ENCODE measurements at places on chromosomes 11 and 22. TPM values are rescaled to one million over a fixed set of nuclear protein-coding genes. Genes with fewer than 3 reads are reported as not detected.
A peak's percentile ranks its signal among the peaks of the same experiment; 100 is the strongest.

GRCh38 chr11:47325271-47326041 is 27.0 kb downstream of the MYBPC3 start:
- no peak for DNase-seq

GRCh38 chr22:12601870-12602779 is 2925.9 kb upstream of the OR11H1 start:
- no peak for DNase-seq

DNA sequence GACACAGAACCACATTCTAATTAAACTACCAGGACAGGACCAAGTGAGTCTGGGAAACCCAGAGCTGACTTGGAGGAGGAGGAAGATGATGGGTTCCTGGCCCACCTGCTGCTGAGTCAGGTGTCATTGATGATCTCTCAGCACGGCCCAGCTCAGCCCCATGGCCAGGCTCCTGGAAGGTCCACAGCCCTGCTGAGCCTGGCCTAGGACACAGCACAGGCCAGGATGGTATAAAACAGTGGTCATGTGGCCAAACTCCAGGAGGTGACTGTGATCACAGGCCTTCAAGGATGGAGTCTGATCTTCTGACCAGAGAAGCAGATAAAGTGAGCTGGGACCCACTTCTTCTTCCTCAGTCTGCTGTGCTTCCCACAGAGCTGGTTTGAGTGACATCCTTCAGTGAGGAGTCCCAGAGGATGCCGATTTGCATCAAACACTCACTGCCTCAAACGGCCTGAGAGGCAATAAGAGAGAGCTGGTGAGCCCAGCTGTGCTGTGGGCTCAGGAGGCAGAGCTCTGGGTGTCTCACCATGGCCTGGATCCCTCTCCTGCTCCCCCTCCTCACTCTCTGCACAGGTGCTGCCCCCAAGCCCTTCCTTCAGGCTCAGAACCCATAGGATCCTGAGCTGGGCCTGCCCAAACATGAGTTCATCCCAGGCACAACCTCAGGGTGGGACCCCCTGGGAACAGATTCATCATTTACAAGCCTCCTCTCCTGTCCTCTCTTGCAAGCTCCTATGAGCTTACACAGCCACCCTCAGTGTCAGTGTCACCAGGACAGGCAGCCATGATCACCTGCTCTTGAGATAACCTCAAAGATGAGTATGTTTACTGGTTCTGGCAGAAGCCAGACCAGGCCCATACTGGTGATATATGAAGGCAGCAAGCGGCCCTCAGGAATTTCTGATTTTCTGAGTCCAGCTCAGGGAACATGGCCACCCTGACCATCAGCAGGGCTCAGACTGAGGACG is 37.7 kb upstream of the IGLL5 start:
- DNase-seq = no peak

DNA sequence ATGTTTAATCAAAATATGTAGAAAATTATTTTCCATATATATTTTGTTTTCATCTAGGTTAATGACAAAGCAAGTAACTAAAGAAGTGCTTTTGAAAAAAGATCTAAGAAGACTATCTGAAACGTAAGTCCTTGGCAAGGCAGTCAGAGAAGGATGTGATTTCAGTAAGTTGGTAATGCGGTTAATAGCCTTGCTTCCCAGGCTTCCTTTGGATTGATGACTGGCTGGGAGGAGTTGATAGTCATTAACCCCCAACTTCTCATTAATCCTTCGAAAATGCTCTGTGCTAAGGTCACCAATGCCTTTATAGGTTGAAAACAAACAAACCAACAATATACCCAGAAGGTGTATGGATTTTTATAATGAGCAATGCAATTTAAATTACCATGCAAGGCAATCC is 1326.5 kb downstream of the LRRC4C start:
- no peak for DNase-seq

- no peak for DNase-seq
Measured at GRCh38 chr11:109041876-109042275, 377.0 kb downstream of the DDX10 start.

DNA sequence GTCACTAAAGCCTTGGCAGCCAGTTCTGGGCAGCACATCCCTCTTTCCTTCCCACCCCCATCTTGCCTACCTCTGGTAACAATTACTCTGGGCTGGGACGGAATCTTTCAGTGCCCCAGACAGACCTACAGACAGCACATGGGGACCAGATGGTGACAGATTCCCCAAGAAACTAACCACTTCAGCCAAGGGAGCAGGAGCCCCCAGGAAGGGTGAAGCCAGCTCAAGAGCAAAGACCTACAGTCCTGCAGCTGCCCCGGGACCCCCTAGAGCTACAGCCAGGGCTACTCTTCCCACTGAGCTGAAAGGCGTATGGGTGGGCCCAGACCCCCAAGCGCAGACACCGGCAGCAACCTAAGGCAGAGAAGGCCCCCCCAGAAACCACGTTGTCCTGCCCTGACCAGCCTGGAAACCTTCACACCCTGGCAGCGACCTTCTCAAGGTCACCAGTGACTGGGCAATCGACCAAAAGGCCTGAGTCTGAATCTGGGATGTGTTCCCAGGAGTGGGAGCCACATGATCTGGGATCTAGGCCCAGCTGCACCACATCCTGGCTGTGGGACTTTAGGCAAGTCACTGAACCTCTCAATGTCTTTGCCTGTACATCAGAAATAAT is 65.8 kb downstream of the LRRC32 start:
- DNase-seq = peak; percentile 9

DNA sequence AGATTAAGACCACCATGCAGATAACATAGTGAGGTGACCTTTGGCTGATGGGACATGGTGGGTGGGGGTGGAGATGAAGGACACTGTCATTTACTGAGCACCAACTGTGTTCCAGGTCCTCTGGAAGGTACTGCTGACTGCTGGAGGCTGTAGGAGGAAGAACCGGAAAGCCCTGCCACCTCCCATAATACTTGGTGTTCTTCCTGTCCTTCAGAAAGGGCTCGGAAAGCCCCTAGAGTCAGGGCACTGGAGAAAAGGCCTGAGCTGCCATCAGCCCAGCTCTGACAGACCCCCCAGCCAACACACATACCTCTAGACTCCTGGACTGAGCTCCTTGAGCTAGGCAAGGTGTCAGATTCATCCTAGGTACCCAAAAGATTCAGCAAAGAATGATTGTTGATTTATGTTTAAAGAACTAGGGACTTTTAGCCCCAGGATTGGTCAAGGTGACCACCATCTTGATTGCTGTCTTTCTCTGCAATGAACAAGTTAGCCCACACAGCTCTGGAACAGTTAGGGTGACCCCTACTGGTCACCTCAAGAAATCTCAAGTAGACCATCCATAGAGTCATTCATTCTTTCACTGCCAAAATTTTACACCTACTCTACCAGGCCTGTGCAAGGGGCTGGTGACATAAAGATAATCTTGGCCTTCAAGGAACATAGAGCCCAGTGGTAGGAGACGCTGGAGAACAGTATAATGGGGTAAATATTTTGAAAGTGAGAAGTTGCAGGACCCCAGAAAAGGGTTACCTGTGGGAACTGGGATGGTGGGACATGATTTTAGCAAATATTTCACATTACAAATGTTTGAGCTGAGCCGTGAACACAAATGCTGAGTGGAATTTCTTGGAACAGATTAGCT is 39.4 kb downstream of the IRAG1 start:
- DNase-seq = peak; percentile 49

GRCh38 chr11:121533601-121534000 is 80.8 kb upstream of the SORL1-AS1 start:
- no peak for DNase-seq

- no peak for DNase-seq
Measured at GRCh38 chr11:129896062-129896461, 684 bp upstream of the NFRKB start.

- DNase-seq = no peak
Measured at GRCh38 chr11:73308961-73309919, 1.2 kb downstream of the ARHGEF17 start.

DNA sequence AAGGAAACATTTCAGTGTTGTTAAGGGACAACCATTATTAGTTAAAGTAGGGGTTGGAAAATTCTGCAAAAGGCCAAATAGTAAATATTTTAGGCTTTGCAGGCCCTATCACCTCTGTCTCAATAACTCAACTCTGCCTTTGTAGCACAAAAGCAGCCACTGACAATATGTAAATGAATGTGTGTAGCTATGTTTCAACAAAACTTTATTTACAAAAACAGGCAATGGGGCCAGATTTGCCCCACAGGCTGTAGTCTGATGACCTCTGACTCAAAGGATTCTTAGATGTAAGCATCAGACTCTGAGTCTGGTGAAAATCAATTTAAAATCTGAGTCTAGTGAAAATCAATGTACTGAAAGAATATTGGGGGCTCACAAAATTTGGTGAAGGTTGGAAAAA is 50.3 kb downstream of the PAK1 start:
- no peak for DNase-seq

GRCh38 chr11:116638463-116638862 is 134.3 kb downstream of the BUD13 start:
- no peak for DNase-seq

GRCh38 chr11:19288256-19288655 is 47.5 kb upstream of the E2F8 start:
- no peak for DNase-seq

- DNase-seq = no peak
Measured at GRCh38 chr11:100918551-100919500, 210.8 kb downstream of the PGR start.

DNA sequence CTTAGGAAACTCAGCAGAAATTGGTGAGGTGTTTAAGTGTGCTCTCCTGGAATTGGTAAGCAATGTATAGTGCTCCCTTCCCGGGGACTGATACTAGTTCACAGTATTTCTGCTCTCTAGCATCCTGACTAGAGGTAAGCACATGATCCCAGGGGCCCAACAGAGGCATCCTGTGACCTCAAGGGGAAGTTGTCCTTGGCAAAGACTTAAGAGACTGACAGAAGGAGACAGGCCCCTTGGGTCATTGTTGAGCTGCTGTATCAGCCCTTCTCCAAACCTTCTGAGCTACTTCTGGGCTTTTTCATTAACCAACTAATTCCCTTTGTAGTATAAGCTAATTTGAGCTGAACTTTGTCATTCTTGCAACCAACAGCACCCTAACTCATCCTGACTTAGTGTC is 4.3 kb upstream of the TBC1D22A start:
- no peak for DNase-seq

GRCh38 chr11:111743700-111744099 is 22.5 kb downstream of the PPP2R1B start:
- DNase-seq = no peak

DNA sequence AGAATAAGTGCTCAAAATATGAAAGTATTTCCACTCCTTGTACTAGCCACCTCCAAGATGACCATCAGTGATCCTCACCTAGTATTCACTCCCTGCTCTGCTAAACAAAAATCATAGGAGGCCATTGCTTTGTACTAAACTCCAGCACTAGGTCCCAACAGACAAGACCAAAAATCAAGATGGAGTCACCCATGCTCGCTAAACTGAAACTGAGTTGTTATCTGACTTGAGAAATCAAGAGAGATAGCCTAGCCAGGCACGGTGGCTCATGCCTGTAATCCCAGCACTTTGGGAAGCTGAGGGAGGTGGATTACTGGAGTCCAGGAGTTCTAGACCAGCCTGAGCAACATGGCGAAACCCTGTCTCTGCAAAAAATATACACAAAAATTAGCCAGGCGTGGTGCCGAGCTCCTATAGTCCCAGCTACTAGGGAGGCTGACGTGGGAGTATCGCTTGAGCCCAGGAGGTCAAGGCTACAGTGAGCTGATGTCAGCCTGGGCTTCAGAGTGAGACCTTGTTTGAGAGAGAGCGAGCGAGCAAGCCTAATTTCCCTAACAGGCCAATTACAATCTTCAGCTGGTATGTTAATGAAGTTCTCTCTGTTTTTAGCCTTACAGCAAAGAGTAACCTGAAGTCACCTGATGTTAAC is 9.3 kb downstream of the SEC14L6 start:
- no peak for DNase-seq

The MRGPRX3 gene
- total RNA-seq = not detected

The NTM gene
- not detected for total RNA-seq

The AGBL2 gene
- total RNA-seq = 7.7 TPM

The SEC14L6 gene
- total RNA-seq = not detected

The APOL5 gene
- not detected for total RNA-seq

The RFPL3 gene
- total RNA-seq = not detected
